ENCODE measurements at places on chromosomes 5 and 9. TPM values are rescaled to one million over a fixed set of nuclear protein-coding genes. Genes with fewer than 3 reads are reported as not detected.
A peak's percentile ranks its signal among the peaks of the same experiment; 100 is the strongest.

DNA sequence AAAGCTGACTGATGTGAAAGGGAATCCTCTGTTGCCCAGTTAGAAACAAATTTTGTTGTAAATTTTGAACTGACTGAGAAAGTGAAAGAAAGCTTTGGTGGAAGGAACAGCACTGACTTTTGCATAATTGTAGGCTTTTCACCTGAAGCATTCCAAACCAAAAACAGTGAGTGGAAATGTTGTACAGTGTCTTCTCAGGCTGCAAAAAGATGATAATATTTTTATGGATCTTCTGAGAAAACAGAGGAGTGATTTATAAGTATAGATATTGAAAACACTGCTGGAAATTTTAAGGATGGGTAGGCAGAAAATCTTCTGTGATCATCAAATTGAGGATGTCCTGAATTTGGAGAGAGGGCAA, 40.0 kb downstream of the LURAP1L start:
- DNase-seq = no peak

GRCh38 chr5:122661496-122662180, 113.2 kb upstream of the SNX2 start:
- DNase-seq = peak; percentile 28

- DNase-seq = no peak
These were observed 15.0 kb upstream of the GLRX start for GRCh38 chr5:95837492-95837891.

GRCh38 chr5:12901696-12902095, 997.5 kb upstream of the CTNND2 start:
- no peak for DNase-seq

GRCh38 chr5:150266871-150267291, 22.7 kb downstream of the CAMK2A start:
- DNase-seq = no peak

Gene ACOT12
- total RNA-seq = not detected

DNA sequence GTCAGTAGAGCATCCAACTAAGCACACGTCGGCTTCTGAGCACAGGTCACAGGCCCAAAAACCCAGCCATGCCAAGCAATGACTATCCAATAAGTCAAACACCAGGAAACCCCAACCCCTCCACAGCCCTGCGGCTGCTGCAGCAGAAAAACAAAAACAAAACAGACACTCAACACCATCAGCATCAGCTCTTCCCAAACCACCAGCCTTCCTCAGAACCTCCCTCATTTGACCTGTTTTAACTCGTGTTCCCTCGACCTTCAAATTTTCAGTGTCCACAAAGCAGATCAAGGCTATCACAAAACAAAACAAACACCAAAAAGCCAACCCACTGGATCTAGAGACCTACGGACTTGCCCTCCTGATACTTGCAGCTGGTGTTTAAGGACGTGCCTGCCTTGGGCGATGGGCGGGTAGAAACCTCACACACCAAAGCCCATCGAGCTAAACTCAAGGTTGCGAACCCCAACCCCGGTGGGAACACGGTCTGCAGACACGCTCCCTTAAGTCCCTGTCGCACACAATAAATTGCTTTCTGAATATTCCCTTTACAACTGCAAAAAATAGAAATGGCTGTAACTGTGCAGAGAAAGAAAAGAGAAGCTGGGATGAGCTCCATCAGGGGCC, 247.1 kb upstream of the ANKRD55 start:
- peak; percentile 7 for DNase-seq

DNA sequence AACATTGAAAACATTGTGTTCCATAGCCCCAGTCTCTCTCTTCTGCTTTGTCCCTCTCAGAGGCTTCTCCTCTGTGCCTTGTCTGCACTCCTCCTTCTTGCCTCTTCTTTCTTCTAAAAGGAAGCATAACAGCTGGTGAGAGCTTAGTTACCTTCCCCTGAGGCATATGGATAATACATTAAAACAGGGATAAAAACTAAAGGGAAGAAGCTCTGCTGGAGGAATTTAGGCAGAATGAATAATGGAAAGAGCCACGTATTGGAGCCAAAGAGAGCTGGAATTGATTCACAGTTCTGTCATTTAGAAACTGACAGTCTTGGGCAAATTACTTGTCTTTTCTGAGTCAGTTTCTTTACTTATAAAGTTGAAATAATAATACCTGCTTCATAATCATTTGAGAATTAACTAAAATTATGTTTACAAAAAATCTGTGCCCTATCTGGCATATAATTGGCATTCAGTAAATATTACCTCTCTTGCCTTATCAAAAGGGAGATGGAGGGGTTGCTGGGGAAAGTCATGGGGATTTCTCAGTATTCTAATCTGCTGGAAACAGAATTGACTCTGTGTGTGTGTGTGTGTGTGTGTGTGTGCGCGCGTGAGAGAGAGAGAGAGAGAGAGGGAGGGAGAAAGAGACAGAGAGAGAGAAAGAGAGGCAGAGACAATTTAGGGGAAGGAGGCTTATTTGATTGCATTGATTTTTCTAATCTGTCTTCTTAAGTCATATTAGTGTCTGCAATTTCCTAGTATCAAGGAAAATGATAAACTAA, 20.2 kb downstream of the ZNF474 start:
- DNase-seq = peak; percentile 47

DNA sequence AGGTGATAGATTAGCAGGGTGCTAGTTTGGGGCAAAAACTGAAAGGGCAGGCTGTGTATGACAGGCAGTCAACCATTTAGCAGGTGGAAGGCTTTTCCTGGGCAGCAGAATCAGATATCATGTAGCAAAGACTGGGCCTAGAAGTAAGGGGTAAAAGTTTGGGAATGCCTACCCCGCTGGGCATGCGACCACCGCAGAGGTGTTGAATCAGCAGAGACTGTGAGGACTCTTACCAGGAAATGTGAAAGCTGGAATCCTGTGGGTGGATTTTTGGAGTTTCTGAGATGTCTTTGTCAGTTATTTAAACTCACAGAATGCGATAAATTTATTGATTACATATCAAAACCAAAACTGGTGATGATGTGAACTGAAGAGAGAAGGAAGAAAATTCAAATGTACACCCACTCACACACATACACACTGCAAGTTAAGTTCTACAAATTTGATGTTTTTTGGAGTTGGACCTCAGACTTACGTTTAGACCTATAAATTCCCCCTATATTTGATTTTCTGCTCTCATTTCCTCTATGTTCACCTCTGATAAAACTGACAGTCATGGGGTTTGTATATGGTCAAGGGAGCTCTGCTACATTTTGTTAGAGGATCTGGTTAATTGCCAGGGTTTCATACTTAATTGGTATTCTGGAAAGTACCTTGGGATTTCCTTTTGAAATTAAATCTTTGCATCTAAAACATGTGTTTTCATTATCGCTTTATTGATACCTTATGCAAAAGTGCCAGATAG, 333.6 kb downstream of the CSNK1G3 start:
- DNase-seq = no peak

Gene IL7R
- total RNA-seq = 12.6 TPM

Gene CDC14B
- 17.2 TPM for total RNA-seq

- DNase-seq = no peak
These were observed 11.7 kb downstream of the C5 start for GRCh38 chr9:121038362-121038761.

GRCh38 chr9:111451570-111451969, 32.6 kb downstream of the ECPAS start:
- no peak for DNase-seq
